ENCODE measurements at places on chromosomes 2 and 18. TPM values are rescaled to one million over a fixed set of nuclear protein-coding genes. Genes with fewer than 3 reads are reported as not detected.

CPLX4 gene
- not detected for total RNA-seq

SERPINB13 gene
- not detected for total RNA-seq

PDCD1 gene
- total RNA-seq = 6.8 TPM

PJVK gene
- 1.9 TPM for total RNA-seq

FBXO15 gene
- total RNA-seq = 1.1 TPM

BCL2 gene
- total RNA-seq = 3.5 TPM

ERICH2 gene
- total RNA-seq = 1.7 TPM

VWC2L gene
- total RNA-seq = not detected

RMDN2 gene
- total RNA-seq = 9.0 TPM

GPR45 gene
- not detected for total RNA-seq

PRKRA gene
- total RNA-seq = 37.2 TPM

ONECUT2 gene
- total RNA-seq = 0.03 TPM

CAPN14 gene
- total RNA-seq = 0.18 TPM

SCYGR4 gene
- not detected for total RNA-seq

METTL4 gene
- total RNA-seq = 7.9 TPM

NDUFAF7 gene
- 18.8 TPM for total RNA-seq

NUP35 gene
- 10.2 TPM for total RNA-seq

LBX2 gene
- total RNA-seq = 1.2 TPM

MOCOS gene
- total RNA-seq = 0.59 TPM

SERPINB10 gene
- not detected for total RNA-seq

IL36A gene
- not detected for total RNA-seq

MSTN gene
- 0.20 TPM for total RNA-seq

MAT2A gene
- 153 TPM for total RNA-seq

OSR1 gene
- 26.5 TPM for total RNA-seq

KDSR gene
- 49.7 TPM for total RNA-seq

FAP gene
- total RNA-seq = 0.51 TPM

RNPEPL1 gene
- 61.6 TPM for total RNA-seq

GBX2 gene
- not detected for total RNA-seq

MROH2A gene
- not detected for total RNA-seq

GDF7 gene
- total RNA-seq = 0.79 TPM

TUBB8B gene
- total RNA-seq = not detected

IL36G gene
- not detected for total RNA-seq

TBC1D8 gene
- 79.5 TPM for total RNA-seq

C2orf76 gene
- total RNA-seq = 13.3 TPM

RTN4 gene
- total RNA-seq = 243 TPM

CCNT2 gene
- total RNA-seq = 21.8 TPM

RAD51AP2 gene
- total RNA-seq = 0.51 TPM

CCL20 gene
- total RNA-seq = not detected

SP140 gene
- total RNA-seq = 0.59 TPM

NT5C1B gene
- not detected for total RNA-seq

ERFE gene
- total RNA-seq = 0.69 TPM

RESP18 gene
- not detected for total RNA-seq

AKAIN1 gene
- not detected for total RNA-seq

APOB gene
- 9.8 TPM for total RNA-seq

UGT1A5 gene
- total RNA-seq = not detected

CHST9 gene
- total RNA-seq = 0.72 TPM

TRAK2 gene
- 128 TPM for total RNA-seq

MAP3K19 gene
- not detected for total RNA-seq

All from right cardiac atrium (tissue), 5 donors.